Spinal cord (tissue), 10 donors: ENCODE measurements at places on chromosomes 4 and X.

DNA sequence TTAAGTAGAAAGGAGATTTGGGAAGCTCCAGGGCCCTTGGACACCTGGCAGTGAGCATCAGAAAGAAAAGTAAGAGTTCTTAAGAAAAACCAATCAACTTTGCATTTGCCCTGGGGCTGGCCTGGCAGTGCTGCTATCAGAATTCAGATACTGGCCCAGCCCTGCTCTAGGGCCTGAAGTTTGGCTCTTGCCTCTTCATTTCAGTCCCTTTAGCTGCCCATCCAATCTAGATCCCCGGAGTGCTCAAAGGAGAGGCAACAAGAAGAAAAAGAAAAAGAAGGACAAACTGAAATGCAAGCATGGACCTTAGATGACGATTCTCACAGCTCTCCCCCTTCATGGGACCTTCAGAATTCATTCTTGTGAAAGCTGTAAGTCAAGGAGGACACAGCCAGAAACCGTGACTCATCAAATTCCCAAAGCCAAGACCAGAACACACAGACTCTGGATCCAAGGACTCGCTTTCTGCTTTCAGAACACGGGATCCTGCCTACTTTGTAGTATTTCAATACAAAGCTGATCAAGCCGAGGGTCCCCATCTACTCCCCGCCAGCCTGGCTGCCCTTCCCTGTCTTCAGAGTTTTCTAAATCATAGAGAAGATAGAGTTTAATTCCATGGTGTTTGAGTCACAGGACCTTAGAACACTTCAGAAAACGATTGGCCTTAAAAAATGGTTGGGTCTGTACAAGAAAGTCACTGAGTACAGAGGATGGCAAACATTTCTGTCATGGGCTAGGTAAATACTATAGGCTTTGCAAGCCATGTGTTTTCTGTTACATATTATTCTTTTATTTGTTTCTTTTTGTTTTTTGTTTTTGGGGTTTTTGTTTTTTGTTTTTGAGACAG is 103.7 kb downstream of the RBM47 start:
- DNase-seq = no peak

DNA sequence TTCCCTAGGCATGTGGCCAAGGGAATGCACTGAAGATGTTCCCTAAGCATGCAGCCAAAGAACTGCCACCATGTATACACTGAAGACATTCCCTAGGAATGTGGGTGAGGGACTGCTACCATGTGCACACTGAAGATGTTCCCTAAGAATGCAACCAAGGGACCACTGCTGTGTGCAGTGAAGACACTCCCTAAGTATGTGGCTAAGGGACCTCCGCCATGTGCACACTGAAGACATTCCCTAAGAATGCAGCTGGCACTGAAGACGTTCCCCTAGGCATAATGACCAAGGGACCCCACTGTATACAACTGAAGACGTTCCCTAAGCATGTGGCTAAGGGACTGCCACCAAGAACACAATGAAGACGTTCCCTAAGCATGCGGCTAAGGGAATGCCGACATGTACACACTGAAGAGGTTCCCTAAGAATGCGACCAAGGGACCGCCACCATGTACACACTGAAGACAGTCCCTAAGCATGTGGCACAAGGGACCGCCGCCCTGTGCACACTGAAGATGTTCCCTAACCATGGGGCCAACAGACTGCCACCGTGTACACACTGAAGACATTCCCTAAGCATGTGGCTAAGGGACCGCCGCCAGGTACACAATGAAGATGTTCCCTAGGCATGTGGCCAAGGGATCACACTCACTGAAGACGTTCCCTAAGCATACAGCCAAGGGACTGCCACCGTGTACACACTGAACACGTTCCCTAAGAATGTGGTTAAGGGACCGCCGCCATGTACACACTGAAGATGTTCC is 25.6 kb downstream of the DHRSX start:
- no peak for DNase-seq

- no peak for DNase-seq
Measured at GRCh38 chr4:28947374-28947773, 1772.8 kb upstream of the PCDH7 start.

DNA sequence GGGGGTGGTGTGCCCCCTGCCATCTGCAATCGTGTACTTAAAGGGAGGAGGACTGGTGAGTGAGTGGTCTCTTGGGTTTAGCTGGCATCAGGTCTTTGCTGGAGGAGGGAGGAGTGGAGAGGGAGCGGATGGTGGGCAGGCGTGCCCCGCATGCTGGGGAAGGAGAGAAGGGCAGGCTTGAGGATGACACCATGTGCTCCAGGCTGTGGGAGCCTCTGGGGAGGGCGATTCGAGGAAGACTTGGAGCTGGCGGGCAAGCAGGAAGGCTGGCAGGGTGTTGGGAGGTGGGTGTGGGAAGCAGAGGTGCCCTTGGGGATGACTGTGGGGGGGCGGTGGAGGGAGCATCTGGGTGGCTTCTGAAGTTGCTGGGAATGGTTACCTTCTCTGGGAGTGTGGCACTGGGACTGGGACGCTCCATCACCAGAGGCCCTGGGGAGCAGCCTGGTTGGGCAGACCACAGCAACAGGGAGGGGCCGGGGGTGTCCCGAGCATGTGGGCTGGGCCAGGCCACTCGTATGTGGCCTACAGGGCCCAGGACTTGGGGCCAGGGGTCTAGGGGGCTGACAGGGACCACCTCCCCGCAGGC is 30.8 kb upstream of the AFAP1 start:
- no peak for DNase-seq

- DNase-seq = no peak
Measured at GRCh38 chr4:122703868-122704267, 28.6 kb upstream of the BBS12 start.
